Stimulated activated naive CD4-positive, alpha-beta T cell treated with Interleukin-2 at 50 U/mL for 16 hours (primary cell): ENCODE measurements at places on chromosomes 7 and 10.

GRCh38 chr7:32502728-32503127, 7.4 kb downstream of the AVL9 start:
- DNase-seq = peak; percentile 7

DNA sequence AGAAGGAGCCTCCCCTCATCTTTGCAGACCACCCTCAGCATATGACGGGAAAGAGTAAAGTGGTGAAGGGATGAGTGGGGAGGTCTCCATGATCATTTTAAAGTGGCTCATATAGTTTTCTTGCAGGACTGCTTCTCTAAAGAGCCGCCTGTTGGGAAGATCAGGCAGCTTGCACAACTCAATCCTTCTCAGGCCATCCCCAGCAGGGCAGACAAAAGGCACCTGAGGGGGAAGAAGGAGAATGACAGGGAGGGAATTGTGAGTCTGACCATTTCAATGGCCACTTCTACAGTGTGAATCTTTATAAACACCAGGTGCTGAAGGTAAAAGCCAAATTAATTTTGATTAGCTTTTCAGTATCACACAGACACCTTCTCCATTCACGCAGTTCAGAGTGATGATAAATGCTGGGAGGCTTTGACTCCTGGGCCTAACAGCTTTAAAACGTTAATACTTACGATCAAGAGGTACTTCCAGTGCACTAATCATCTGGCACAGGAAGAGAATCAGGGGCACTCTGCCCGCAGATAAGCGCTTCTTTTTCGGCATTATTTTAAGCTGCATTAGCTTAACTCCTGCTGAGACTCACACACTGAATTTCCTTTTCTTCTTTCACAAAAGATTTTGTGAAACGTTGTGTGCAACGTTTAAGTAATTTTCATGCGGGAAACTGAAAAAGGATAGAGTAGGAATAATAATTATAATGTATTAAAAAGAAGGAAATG, 109.5 kb upstream of the LAMB4 start:
- no peak for DNase-seq

GRCh38 chr7:101096331-101096956, 11.2 kb downstream of the TRIM56 start:
- no peak for DNase-seq

GRCh38 chr10:15433850-15434537, 62.9 kb upstream of the FAM171A1 start:
- DNase-seq = no peak

DNA sequence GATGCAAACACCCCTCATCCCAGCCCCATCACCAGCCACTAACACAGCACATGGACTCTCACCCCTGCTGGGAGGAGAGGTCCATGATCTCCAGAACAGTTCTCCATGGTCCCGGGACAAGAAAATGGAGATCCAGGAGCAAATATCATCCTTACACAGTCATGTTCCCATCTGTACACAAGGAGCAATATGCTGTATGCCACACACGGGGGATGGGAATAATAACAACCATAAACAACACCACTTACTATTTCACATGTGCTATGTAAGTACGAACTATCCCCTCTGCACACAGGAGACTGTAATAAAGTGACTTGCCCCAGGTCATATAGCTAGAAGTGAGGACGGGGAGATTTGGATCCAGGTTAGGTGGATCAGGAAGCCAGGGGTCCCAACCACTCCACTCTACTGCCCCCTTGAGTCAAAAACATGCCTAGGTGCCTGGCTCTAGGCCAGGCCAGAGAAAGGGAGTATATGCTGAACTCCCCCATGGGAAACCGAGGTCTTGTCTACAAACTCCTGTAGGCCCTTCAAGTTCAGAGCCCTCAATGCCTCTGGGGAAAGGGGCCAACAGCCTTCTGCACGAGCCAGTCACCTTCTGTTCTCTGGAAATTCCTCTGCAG, 34.1 kb downstream of the LRRC20 start:
- no peak for DNase-seq

DNA sequence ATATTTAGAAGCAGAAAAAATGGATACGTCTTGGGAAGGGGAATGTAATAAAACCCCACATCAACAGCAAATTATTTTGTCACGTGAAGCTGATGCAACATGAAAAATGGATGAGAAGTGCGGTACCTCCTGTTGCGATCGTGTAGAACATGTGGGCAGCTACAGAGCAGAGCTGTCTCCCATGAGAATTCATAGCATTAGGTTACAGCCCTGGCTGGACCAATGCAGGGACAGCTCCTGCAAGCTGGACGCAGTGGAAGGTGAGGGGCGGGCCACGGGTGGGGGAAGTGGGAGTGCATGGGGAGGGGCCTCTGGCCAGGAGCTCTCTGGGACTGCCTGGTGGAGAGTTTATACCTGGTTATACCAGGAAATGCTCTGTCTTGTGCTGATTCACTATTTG, 120.3 kb downstream of the GATA3 start:
- DNase-seq = no peak

DNA sequence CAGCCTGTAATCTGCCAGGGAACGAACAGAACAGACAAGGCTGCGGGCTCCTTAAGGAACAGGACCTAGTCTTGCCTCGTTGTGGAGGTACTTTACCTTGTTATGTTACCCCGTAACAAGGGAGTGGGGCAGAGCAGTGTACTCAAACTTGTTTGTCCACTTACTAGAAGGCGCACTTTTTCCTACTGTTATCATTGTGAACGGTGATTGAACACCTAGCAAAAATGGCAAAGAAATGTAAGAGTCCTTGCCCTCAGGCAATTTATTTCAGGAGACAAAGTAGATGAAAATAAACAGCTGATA, 620 bp upstream of the IMPDH1 start:
- no peak for DNase-seq

DNA sequence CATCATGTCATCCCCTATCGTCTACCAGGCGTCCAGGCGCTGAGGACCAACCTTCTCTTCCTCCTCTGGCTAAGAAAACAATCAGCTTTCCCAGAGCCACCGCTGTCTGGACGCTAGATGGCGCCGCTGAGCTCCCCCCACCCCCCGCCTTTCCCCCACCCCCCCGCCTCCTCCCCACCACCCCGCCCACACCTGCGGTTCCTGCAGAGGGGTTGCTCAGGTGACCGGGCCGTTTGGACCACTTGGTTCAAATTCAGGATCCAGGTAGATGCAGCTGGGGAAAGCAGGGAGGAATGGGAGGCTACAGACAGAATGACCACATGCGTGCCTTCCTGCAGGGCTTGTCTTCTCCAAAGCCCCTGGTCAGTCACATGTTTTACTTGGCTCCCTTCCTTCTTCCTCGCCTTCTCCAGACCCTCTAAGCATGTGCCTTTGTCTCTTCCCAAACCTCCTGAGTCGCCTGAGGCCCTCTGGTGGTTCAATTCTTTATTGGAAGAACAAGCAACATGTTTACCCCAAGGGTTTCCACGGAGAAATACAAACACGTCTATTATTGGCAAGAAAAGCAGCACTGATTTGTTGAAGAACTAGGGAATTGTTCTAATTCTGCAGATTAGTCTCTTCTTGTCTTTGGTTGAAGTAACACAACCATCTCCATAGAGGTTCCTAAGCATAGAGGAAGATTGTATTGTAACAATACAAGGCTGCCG, 24.7 kb downstream of the AOC1 start:
- DNase-seq = peak; percentile 40

- no peak for DNase-seq
These were observed 32.1 kb downstream of the MTURN start for GRCh38 chr7:30166841-30167235.

GRCh38 chr10:74738985-74739567, 87.3 kb upstream of the KAT6B start:
- DNase-seq = peak; percentile 7

GRCh38 chr7:156816943-156817572, 75.9 kb downstream of the LMBR1 start:
- DNase-seq = no peak

DNA sequence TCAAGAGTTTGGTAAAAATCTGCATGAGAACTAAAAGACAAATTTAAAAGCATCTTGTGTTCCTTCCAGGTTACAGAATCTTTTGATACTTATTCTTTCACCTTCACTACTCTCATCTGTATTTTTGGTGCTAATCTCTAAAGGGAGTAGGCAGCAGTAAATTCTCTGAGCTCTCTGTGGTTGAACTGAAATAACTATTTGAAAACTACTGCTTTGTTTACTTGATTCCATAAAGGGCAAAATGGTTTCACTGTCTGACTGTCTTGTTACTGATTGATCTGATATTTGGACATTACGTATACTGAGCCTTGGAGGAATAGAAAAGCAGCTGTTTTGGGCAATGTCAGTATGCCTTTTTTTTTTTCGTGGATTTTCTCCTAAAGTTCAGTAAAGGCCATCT, 103.3 kb downstream of the CHRM2 start:
- no peak for DNase-seq

GRCh38 chr7:86282014-86282682, 361.6 kb upstream of the GRM3 start:
- no peak for DNase-seq

GRCh38 chr10:124642088-124642710, 102.0 kb downstream of the FAM53B start:
- no peak for DNase-seq

- DNase-seq = no peak
These were observed 2.8 kb downstream of the PDGFA start for GRCh38 chr7:516606-517456.

DNA sequence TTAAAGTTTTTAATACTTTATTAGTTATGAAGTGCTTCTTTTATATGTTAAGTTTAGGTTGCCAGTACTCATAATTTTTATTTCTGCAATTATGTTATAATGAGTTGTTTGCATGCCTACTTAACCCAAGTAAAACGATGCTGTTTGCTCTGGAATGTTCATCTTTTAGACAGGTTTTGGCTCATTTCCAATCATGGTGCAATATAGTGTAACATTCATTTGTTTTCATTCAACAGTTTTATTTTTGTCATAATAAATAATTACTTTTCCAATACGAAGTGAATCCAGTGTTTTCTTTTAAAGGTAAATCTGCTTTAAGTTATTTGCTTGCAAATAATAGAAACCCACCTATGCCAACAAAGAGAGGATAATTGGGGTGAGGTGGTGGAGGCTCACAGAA, 22.1 kb downstream of the ARL5B start:
- DNase-seq = no peak

DNA sequence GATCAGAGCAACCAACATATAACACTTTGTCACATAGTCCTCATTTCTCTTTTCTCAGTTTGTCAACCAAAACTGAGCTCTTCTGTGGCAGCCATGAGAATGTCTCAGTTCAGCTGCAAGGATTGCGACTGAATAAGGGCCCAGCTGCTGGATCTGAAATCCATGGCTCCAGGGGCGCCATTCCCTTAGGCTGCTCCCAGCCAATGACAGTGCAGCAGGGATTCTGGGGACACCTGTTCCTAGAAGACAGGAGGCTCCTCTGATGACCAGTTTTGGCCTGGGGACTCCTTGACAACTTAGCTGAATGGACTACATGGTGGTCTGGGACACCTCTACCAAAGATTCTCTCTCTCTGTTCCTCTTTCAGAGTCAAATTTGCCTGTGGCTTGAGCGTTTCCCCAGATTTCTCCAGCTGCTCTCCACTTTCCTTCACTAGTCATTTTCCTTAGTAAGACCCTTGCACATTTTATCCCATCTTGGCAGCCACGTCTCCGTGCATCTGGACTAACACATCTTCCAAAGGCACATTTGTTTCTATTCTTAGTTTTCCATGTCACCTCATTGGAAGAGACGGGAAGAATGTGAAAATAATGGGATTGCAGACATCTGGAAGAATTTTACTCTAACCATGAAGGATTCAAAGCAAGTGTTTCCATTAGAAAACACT, 28.1 kb upstream of the KIF5B start:
- DNase-seq = no peak

DNA sequence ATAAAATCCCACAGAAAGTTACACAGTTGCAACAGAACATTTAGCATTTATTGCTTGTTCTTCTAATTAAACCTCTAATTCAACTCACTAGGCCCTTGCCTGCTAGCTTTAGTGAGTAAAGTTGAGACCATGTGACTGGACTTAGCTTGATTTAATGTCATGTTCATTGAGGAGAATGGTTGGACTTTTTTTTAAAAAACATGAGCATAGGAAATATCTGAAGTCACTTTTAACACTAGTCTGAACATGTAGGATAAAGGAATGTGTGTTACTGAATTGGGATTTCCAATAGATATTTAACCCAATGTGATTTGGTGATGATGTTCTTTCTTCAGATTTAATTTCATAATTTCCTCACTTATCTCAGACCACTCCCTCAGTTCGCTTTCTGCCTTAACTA, 24.6 kb upstream of the GLCCI1 start:
- DNase-seq = no peak

DNA sequence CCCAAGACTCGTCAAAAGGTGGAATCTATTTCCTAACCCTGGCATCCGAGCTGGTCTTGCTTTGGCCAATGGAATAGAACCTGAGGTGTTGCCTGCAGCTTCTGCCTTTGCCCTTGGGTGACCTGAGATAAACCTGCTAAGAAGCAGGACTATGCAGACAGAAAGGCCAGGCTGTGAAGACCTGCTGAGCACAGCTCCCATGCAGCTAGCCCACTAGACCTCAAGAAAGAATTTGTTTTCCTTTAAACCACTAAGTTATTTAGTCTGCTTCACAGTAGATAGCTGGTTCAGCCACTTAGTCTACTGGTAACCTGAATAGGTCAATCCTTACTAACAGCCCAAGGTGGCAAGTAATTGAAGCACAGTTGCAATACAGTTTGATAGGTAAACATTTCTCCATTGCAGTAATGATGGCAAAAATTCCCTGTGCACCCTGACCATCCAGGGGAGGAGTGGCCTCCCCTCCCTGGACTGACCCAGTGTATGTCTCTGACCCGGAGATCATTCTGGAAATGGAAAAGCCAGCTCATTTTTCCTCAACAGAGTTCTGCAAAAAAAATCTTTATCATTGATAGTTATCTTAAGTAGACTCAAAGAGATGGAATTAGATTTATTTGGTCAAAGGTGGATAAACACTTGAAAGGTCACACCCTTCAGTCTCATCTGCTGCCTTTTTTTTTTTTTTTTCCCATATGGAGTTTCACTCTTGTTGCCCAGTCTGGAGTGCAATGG, 20.0 kb downstream of the TNS3 start:
- no peak for DNase-seq

DNA sequence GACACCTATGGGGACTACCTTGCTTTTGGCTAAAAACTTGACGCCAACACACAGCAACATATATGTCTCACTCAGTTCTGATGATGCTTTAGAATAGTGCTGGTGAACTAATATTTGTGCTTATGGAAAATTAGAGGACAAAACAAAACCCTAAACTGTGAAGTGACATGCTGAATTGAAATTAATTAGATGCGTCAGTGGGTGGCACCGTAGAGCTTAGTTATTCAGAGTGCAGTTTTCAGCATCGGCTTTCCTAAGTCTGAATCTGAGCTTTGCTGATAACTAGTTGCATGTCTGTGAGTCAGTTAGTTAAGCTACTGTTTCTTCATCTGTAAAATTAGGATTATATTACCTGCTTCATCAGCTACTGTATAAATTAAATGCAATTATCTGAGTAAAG, 245.0 kb upstream of the SORCS1 start:
- DNase-seq = no peak

GRCh38 chr7:99789441-99790070, 5.6 kb upstream of the CYP3A4 start:
- no peak for DNase-seq

- no peak for DNase-seq
These were observed 609 bp downstream of the MAT1A start for GRCh38 chr10:80288849-80289248.
